ENCODE measurements at places on chromosomes 16 and 17.

DNA sequence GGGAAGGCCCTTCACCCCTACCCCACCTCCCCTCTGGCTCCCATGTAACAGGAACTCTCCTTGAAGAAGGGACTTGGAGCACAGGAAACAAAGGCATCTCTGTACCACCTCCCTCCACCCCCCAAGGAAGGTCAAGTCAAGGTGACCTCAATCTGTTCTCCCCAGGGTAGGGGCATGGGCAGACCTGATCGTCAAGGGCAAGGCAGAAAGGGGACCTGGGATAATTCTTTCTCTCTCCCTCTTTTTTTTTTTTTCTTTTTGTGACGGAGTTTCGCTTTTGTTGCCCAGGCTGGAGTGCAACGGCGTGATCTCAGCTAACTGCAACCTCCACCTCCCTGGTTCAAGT, 4.3 kb upstream of the STAT5A start:
- DNase-seq: no peak

GRCh38 chr17:55576237-55576995, 65.2 kb upstream of the SMIM36 start:
- DNase-seq: no peak

DNA sequence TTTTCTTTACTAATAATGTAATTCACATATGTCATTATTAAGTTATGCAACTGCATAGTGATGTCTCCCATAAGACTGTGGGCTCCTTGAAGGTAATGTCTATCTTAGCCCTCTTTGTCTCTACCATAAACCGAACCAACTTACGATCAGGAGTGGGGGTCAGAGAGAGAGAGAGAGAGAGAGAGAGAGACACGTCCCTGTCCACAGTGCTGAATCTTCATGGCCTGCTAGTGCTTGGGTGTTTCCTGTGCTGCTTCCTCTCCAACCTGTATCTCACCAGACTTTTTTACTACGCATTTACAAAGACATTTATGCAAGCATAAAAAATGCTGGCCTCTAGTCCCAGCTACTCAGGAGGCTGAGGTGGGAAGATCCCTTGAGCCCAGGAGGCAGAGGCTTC, 52.2 kb upstream of the HAPSTR1 start:
- no peak for DNase-seq

GRCh38 chr17:50177476-50177875, 11.7 kb downstream of the SGCA start:
- DNase-seq: no peak

GRCh38 chr17:15124746-15125145, 140.4 kb downstream of the PMP22 start:
- DNase-seq: no peak
